ENCODE measurements at places on chromosomes 6 and 20.

GRCh38 chr6:15282334-15282733 lies 36.5 kb downstream of the JARID2 start:
- no peak for DNase-seq

DNA sequence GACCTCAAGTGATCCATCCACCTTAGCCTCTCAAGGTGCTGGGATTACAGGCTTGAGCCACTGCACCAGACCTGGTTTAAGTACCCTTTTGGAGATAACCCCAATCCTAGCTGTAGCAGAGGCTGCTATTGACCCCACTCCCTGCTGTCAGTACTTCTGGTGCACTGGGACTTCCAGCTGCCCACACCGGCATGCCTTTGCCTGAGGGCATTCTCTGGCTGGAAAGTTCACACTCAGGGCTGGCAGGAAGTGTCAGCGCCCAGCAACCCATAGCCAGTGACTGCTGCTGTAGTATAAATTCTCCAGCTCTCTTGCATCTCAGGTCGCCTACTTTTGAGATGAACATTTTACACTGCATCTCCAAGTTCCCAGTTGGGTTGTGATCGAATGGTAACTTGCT lies 75.3 kb downstream of the UTRN start:
- DNase-seq: no peak

GRCh38 chr20:23021951-23022350 lies 13.2 kb upstream of the SSTR4 start:
- no peak for DNase-seq

- DNase-seq: no peak
These were observed 23.3 kb downstream of the NPEPL1 start for GRCh38 chr20:58715801-58716475.

DNA sequence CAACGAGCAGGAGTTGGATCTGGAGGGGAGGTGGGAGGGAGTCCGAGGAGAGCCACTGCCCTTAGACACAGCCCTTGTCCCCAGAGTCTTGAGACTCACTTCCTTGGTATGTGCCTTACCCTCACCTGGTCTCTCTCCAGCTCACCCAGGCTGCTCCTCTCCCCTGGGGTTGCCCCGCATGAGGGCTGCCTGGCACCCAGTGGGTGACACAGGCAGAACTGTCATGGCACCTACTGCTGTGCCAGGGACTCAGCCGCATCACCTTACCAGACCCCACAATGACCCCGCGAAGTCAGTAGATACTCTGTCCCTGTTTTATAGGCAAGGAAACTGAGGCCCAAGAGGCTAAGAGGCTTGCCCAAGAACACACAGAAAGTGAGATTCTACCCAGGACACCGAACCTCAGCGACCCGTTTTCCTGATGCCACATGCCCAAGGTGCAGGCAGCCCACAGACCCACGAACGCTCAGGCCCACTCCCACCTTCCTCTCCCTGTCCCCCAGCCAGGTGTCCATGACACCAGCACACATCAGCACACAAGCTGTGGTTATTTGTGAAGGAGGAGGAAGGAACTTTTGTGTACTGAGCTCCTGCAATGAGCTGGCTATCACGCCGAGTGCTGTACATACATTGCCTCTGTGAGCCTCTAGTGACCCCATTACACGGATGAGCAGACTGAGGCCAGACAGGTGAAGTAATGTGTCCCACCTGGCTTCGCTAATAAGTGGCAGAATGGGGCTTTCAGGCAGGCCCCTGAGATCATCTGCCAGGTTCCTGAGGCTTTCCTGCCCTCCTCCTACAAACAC lies 168.1 kb downstream of the GRM4 start:
- no peak for DNase-seq

- DNase-seq: no peak
These were observed 61.8 kb downstream of the BANF2 start for GRCh38 chr20:17761604-17762003.

- no peak for DNase-seq
These were observed 86.9 kb downstream of the PHACTR1 start for GRCh38 chr6:12803486-12803885.

GRCh38 chr6:150987855-150988464 lies 122.5 kb downstream of the MTHFD1L start:
- no peak for DNase-seq

- no peak for DNase-seq
These were observed 82.1 kb downstream of the RFPL4B start for GRCh38 chr6:112429226-112429625.

GRCh38 chr6:157656437-157656997 lies 166.5 kb upstream of the SNX9 start:
- DNase-seq: no peak

DNA sequence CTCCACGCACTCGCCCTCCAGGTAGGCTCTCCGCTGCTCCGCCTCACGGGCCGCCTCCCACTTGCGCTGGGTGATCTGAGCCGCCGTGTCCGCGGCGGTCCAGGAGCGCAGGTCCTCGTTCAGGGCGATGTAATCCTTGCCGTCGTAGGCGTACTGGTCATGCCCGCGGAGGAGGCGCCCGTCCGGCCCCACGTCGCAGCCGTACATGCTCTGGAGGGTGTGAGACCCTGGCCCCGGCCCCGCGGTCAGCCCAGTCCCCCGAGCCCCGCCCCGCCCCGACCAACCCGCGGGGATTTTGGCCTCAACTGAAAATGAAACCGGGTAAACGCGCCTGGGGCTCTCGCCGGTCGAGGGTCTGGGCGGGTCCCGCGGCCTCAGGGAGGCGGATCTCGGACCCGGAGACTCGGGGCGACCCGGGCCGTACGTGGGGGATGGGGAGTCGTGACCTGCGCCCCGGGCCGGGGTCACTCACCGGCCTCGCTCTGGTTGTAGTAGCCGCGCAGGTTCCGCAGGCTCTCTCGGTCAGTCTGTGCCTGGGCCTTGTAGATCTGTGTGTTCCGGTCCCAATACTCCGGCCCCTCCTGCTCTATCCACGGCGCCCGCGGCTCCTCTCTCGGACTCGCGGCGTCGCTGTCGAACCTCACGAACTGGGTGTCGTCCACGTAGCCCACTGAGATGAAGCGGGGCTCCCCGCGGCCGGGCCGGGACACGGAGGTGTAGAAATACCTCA lies 598 bp downstream of the HLA-B start:
- no peak for DNase-seq

GRCh38 chr6:160519603-160520042 lies 144.5 kb downstream of the LPA start:
- DNase-seq: no peak

DNA sequence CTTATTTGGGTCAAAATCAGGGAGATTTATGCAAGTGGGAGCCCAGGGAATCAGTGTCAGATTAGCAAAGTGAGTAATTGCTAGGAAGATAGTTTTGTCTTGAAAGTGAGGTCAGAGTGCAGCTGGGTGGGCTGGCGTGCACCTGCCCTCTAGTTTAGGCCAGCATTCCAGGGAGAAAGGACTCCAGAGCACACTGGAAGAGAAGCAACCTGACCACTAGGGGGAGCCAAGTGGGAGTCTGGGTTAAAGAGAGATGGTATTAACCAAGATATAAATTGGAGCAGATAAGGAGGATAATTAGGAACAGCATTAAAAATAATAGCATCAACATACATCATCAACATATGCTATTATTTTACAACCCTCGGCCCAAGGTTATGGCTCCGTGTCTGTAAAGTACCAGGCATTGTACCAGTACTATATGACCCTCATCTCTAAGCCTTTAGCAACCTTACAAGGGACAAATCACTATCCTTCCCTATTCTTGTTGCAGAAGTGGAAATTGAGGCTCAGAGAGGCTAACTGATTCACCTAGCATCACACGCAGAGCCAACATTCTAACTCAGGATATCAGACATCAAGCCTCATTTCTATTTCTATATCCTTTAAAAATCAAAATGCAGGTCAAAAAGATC lies 57.8 kb downstream of the SLC2A10 start:
- no peak for DNase-seq

- no peak for DNase-seq
These were observed 232.9 kb downstream of the BCKDHB start for GRCh38 chr6:80339421-80339820.

GRCh38 chr6:113920663-113921267 lies 50.2 kb downstream of the HDAC2 start:
- no peak for DNase-seq

DNA sequence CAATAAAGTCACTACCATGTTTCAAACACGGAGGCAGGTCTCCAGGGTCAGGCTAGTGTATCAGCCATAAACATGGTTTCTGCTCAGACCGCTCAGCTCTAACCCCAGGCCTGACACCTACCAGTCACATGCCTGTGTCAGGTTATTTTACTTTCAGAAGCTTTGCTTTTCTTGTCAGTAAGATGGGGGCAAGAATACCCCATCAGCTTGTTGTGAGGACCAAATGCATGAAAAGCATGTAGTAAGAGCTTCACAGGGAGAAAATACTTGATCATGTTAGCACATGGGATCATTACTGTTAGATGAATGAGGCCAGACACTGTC lies 65.2 kb upstream of the PIM1 start:
- DNase-seq: no peak

GRCh38 chr20:63699466-63700198 lies 3.2 kb downstream of the TNFRSF6B start:
- DNase-seq: no peak

DNA sequence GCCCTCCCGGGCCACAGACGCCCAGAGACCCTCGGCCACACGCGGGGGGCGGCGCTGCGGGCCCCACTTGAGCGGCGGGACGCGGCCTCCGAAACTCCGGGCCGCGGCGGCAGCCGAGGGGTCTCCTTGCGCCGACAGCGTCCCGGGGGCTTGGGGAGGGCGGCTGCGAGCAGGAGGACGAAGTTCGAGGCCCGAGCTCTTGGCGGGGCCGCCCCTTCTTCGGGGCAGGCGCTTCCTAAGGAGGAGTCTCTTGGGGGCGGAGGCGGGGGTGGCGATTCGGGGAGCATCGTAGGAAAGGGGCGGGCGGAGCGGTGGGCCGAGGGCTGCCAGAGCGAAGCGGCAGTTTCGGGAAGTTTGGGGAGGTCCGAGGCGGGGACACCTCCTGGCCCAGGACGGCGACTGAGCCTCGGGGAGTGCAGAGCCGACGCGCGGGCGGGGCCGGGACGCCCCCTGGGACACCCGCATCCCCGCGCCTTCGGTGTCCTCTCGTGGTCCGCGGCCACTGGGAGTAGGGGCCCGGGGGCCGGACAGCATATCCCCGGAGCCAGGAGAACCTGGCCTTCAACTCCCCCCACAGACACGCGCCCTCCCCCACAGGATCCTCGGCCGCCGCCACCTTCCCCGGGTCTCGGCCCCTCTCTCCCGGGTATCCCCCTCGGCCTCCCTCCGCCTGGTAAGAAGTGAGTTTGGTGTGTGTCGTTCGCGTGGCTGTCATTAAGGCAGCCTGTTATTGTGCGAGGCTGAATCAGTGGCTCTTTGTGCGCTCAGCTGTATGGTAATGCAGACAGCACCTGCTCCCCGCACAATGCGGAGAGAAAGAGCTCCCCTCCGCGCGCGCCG lies 613 bp upstream of the DLL1 start:
- no peak for DNase-seq

DNA sequence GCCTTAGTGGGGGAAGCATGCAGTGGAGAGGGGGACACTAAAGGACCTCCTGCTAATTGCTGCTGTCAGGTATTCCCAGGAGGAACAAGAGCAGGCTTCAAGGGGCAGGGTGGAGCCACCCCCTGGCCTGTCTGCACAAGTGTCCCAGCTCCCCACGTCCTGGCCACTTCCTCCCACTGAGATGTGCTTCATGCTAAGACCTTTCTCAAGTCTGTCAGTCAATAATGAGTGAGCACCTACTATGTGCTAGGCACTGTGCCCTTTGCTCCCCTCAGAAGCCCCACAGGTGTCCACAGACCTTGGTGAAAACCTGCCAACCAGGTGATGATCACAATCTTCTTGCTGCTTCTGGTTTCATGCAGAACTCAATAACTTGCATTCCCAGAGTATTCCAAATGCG lies 147.9 kb downstream of the UNC5CL start:
- DNase-seq: no peak

GRCh38 chr20:22984606-22985005 lies 50.5 kb upstream of the SSTR4 start:
- DNase-seq: no peak

DNA sequence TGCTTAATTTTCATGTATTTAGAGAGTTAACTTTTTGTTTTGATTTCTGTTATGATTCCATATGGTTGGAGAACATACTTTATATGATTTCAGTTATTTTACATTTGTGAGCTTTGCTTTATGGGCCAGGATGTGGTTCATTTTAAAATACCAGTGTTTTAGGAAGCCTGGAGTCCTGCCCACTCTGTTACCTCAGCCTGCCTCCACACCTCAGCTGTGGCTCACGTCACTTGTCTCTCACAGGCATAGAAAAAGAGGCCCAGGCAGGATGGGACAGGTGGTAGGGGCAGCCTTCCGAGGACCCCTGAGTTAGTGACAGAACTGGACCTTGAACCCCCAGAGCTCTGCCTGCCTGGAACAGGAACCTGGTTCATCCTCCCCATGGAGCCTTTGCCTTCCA lies 16.0 kb downstream of the PSMF1 start:
- no peak for DNase-seq

GRCh38 chr20:17171746-17172280 lies 55.0 kb upstream of the PCSK2 start:
- DNase-seq: no peak

GRCh38 chr20:32585586-32586127 lies 524 bp upstream of the NOL4L start:
- no peak for DNase-seq

- no peak for DNase-seq
These were observed 6.2 kb upstream of the BANF2 start for GRCh38 chr20:17693444-17694001.

- DNase-seq: no peak
These were observed 9.6 kb upstream of the SF3B5 start for GRCh38 chr6:144104898-144105487.

DNA sequence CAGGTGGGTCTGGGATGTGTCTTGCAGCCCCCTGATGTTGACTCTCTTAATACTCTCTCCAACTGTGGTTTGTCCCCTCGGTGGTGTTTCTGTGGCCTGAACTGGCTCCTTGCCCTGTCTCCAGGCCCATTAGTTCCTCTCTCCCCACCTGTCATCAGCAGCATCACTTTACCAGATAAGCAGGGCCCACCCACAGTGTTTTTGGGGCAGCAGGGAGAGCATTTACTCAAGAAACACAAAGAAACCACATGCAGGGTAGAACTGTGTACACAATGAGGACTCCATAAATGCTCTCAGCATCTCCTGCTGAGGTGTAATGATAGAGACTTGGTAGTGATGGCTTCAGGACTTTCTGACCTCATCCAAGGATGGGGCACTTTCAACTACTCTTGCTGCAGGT lies 20.2 kb upstream of the MRPS18A start:
- no peak for DNase-seq

DNA sequence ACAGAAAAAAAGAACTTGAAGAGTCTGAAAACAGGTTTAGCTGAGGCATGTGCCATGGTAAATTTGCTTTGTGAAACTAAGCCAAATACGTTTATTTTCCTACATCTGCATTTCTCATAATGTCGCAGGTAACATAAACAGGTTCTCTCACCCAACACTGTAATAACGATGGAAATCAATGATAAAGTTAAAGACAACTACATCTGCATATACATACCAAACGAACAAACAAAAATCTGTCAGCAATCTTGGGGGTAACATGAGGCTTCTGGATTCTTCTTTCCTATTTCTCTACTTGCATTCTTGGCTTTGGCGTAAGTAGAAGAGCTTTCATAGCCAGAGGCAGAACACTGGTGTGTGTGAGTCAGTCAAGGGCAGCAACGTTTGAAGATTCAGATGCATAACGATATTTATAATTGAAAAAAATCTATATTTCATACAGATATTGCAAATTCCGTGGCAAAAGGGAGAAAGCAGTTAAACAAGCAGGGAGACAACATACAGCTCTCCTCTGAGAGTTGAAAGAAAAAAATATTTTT lies 195.1 kb downstream of the EDN1 start:
- no peak for DNase-seq
